ENCODE measurements at places on chromosomes 7 and 10. TPM values are rescaled to one million over a fixed set of nuclear protein-coding genes. Genes with fewer than 3 reads are reported as not detected.
A peak's percentile ranks its signal among the peaks of the same experiment; 100 is the strongest.

RBP3 gene
- 0.13 TPM for polyA plus RNA-seq

DNA sequence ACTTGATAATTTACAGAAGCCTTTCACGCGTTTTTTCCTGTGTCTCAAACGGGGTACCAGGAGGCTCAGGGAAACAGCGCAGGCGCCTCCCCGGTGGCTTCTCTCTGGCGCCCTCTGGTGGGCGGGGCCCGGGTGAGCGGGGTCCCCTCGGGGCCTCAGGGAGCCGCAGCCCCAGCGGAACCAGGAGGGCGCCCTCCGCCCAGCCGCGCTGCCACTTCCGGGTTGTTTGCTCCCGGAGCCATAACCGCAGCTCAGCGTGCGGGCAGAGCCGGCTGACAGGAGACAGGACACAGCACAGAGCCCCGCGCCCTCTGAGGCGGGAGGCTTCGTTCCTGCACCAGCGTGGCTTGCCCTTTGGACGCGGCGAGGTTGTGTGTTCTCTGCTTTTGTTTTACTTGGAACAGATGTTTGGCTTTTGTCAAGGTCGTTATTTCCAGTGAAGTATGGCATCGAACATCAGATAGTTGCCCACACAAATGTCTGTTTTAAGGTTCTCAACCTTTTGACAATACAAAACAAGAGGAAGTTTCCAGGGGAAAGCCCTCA is 6.9 kb upstream of the CYP2E1 start:
- DNase-seq: peak; percentile 48

GRCh38 chr10:103671126-103671895 is 177.8 kb downstream of the NEURL1 start:
- DNase-seq: peak; percentile 79

DNA sequence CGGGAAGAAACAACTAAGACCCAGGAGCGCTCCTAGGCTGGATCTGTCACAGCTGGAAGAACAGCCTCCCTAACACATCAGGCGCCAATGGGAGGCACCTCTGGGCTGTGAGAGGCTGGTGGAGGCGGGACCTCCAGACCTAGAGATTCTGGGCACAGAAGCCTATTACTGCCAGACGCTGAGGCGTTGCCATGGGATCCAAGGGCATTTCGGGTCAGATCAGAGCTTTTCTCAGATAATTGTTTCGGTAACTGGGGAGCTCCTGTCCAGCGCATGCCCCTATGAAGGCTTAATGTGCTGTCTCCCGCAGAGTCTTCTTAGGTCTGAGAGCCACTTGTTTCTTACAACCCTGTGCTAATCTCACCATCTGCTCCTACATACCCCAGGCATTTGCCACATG is 339.2 kb downstream of the ZNF716 start:
- no peak for DNase-seq

GRCh38 chr10:72083790-72084459 is 4.4 kb downstream of the SPOCK2 start:
- DNase-seq: no peak

GRCh38 chr7:140673063-140673773 is 473 bp downstream of the ADCK2 start:
- DNase-seq: peak; percentile 41
